ENCODE measurements at places on chromosomes 16 and 17. TPM values are rescaled to one million over a fixed set of nuclear protein-coding genes. Genes with fewer than 3 reads are reported as not detected.

The TBC1D28 gene
- total RNA-seq, result not detected

The SKAP1 gene
- 0.99 TPM for total RNA-seq

- DNase-seq, result no peak
Observed at GRCh38 chr17:56593646-56594319, at the start of gene NOG. TSS of gene NOG (plus strand) at chr17:56593699. CDS start at chr17:56594224, 525 bp downstream.

GRCh38 chr16:84937196-84938005 is 73.9 kb downstream of the ZDHHC7 start:
- DNase-seq, result no peak

DNA sequence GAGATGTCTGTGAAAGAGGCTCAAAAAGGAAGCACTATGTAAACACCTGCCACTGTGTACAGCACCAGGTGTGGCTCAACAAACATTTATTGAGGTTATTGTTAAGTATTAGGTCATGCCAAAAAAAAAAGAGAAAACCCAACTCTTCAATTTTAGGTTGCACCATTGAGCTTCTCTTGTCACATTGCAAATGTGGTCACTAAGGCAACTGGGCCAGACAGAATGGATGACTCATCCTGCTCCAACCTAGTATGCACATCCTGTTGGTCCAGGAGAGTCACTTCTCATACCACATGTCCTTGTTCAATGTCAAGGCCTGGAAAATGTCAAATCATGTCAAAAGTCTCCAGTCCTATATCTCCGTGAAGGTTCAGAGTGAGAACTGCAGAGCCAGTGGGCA is 25.0 kb downstream of the HOXB1 start:
- DNase-seq, result peak; percentile 71

DNA sequence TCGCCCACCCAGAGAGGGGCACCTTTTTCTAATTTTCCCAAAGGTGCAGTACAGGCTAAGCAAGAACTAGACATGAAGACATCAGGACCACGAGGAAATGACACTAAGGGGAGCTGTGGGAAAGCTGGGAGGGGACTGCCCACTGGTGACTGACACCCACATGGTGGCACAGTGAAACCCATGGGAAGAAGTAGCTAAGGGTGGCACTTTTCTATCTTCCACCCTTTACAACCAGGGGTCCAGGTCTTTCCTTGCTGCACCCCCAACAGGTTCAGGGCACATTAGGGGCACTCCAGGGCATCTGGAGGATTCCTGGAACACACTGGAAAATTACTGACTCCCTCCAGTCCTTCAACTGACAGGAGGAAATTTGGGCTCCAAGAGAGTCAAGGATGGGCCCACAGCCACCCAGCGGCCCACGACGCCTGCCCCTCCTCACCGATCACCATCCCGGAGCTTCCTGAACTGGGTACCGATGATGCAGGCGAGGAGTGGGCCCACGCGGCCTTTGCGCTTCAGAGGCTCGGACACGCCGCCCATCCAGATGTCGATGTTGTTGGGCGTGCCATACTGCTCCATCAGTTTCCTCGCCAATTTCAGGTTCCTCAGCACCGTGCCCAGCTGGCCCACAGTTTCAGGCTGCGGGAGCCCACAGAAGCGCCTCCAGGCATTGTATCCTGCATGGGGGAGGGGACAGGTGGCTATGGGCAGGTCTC is 9.4 kb downstream of the MPO start:
- DNase-seq, result no peak

- DNase-seq, result no peak
Observed at GRCh38 chr16:57688487-57688986, 6.1 kb upstream of the DRC7 start.

DNA sequence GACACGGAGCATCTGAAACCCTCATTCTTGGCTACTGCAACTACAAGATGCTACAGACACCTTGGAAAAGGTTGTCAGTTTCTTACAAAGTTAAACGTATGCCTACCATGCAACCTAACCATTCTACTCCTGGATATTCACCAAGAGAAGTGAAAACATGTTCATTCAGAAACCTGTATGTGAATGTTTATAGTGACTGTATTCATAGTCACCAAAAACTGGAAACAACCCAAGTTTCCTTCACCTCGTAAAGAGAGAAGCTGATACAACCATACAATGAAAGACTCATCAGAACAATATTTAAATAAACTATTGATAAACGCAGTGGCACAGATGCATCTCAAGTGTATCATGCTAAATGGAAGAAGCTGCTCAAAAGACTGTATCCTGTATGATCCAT is 55.4 kb upstream of the CHMP6 start:
- DNase-seq, result no peak

- no peak for DNase-seq
Observed at GRCh38 chr17:73278465-73279453, 17.1 kb upstream of the CPSF4L start.

DNA sequence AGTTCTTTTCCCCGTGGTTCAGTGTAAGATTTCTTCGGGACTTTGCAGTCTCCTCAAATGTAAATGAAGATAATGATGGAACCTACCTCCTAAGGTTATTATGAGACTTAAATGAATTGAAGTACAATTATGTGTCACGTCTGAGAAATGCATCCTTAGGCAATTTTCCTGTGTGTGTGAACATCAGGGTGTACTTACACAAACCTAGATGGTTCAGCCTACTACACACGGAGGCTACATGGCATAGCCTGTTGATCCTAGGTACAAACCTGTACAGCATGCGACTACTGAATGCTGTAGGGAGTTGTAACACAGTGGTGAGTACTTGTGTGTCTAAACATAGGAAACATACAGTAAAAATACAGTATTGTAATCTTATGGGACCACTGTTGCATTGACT is 1.1 kb upstream of the FAM20A start:
- DNase-seq, result no peak

- no peak for DNase-seq
Observed at GRCh38 chr16:30585022-30585399, 486 bp downstream of the ZNF785 start.

GRCh38 chr17:36019423-36019822 is 1.7 kb upstream of the CCL23 start:
- no peak for DNase-seq

DNA sequence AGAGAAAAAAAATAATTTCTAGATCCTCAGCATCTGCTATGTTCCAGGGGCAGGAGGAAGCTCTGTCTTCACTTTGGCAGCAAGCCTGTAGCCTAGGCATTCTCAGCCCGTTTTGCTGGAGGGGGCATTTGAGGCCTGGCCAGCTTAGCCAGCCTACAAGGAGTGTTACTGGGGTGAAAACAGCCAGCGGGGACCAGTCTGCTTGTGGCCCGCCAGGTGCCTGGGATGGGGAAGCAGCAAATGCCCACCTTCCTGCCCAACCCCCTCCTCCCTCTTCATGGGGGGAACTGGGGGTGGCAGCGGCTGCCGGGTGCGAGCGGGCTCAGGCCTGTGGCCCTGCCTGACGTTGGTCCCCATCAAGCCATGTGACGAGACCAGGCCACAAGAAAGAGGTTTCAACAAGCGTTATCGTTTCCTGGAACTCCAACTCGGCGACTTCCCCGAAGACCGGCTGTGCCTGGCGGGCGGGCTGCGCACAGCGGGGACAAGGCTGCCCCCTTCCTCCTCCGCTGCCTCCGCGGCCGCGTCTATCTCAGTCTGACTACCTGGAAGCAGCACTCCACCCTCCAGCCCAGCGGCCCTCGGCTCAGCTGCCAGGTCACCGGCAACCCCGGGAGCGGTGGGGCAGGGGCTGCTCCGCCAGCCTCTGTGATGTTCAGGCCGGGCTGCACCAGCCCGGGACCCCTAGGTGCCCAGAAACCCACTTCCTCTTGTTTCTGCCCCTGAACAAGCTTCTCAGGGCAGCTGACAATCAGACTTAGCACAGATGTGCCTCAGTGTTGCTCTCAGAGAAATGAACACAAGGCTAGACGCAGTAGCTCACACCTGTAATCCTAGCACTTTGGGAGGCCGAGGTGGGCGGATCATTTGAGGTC is 22.9 kb downstream of the SOCS1 start:
- DNase-seq, result no peak

All from glomerular endothelial cell (primary cell).